ENCODE measurements at places on chromosomes 4 and X.

GRCh38 chr4:44487341-44487740, 38.7 kb upstream of the KCTD8 start:
- DNase-seq = no peak

- DNase-seq = no peak
Measured at GRCh38 chr4:121156822-121157769, 7.0 kb downstream of the TNIP3 start.

- no peak for DNase-seq
Measured at GRCh38 chr4:83392562-83392961, 57.9 kb upstream of the HPSE start.

GRCh38 chrX:55057675-55058249, 17.1 kb upstream of the PAGE2B start:
- no peak for DNase-seq

- DNase-seq = no peak
Measured at GRCh38 chr4:101782546-101782945, 8.0 kb upstream of the BANK1 start.

- no peak for DNase-seq
Measured at GRCh38 chrX:141220342-141221008, 21.8 kb downstream of the SPANXC start.

- no peak for DNase-seq
Measured at GRCh38 chr4:85774000-85774399, 299.1 kb downstream of the ARHGAP24 start.

- DNase-seq = no peak
Measured at GRCh38 chrX:20623448-20623847, 356.7 kb upstream of the RPS6KA3 start.

- no peak for DNase-seq
Measured at GRCh38 chr4:85218756-85219155, 252.3 kb upstream of the WDFY3 start.

GRCh38 chr4:121737846-121738554, 27.0 kb downstream of the SMIM43 start:
- no peak for DNase-seq
